Stimulated activated CD8-positive, alpha-beta memory T cell treated with anti-CD3 and anti-CD28 coated beads, Interleukin-7, amount 100 ng/mL, for 1 hour (primary cell): ENCODE measurements at places on chromosomes 4 and X.

GRCh38 chrX:19121898-19122640, at the start of gene ADGRG2:
ADGRG2 (minus strand) TSS chrX:19122468; CDS start chrX:19068834, 53,634 bp downstream.
- DNase-seq, result no peak

DNA sequence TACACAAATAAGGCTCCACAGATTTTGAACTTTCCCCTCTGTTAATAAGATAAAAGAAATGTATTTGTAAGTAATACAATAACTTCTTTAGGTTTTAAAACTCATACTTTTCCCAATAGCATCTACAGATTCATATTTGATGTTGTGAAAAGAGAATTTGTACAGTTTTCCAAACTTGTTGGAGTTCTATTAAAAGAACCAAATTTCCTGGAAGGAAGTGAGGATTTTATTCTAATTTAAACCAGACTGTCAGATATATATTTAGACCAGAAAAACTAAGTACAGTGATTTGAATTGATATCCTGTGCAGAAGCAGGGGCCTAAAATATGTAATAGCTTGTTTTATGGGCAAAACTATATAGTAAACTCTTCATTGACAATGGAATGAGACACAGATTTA, 53.7 kb downstream of the NAA11 start:
- no peak for DNase-seq

DNA sequence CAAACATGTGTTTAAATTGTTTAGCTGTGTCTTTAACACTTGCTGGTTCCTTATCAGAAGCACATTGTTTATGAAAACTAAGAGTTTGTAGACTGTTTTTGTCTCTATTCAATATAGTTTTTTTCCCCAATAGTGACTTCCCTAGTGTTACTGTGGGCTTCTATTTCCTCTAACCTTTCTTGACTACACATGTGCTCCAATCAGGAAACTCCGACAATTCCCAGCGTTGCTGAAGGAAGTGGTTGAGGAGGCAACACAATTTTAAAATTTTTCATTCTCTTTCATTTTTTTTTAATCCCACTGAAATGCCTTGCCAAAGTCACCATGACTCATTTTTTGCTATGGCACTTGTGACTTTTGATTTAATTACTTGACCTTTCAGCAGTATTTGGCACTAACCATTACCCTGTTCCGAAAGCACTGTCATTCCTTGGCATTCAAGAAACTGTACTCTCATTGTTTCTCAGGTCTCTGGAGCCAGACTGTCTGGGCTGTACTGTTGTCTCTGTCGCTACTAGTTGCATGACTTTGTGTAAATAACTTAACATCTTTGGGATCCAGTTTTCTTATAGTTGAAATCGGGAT, 67.6 kb upstream of the FREM3 start:
- DNase-seq, result no peak

DNA sequence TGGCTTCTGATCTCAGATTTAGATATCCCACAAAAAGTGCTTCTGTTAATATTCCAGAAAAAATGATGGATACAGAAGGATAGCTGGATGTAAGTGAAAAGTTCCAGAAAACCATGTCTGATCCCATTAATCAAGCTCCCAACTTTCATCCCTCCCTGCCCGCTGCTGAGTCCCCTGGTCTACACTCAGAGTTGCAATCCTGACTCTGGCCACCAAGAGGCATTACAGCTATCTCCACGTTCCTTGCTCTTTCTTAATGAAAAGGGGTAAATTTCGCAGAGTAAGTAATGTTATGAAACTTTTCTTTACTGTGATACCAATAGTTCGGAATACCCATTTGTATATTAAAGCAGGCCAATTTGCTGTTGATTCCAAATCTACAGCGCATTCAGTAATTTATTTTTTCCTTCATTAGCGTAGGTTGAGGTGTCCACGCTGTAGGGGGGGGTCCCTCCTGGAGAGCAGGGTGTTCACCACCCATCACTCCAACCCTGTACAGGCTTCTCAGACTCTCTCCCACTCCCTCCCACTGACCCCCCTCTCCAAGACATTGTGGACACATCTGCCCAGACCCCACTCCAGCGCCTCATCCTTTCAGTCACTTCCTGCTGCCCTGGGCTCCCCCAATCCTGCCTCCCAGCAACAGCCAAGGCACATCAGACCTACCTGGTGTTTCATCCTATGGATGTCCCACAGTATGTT, 55.1 kb downstream of the RAB40A start:
- no peak for DNase-seq

DNA sequence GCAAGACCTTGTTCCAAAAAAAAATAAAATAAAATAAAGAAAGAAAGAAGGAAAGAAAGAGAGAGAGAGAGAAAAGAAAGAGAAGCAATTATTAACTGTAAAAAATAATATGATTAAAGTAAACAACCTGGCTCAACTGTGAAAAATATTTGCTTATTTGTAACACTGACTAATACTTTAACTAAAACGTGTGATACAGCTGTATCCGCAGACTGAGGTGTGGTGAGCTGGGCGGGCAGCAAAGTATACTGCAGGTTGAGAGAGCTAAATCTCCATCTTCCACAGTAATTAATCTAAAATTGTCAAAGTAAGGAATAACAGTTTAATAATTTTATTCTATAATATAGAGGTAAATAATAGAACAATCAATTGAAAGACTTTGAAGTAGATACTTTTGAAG, 145.5 kb upstream of the FAM241A start:
- DNase-seq, result no peak

DNA sequence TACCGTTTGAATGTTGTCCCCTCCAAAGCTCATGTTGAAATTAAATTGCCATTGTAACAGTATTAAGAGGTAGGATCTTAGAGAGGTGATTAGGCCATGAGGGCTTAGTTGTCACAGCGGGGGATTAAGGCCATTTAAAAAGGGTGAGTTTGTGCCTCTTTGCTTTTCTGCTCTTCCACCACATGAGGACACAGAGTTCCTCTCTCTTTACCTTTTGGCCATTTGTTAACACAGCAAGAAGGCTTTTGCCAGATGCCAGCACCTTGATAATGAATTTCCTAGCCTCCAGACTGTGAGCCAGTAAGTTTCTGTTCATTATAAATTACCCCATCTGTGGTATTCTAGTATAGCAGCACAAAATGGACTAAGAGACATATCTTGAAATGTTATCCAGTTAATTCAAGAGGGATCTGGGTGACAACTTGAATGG, 7.8 kb upstream of the HERC3 start:
- no peak for DNase-seq

DNA sequence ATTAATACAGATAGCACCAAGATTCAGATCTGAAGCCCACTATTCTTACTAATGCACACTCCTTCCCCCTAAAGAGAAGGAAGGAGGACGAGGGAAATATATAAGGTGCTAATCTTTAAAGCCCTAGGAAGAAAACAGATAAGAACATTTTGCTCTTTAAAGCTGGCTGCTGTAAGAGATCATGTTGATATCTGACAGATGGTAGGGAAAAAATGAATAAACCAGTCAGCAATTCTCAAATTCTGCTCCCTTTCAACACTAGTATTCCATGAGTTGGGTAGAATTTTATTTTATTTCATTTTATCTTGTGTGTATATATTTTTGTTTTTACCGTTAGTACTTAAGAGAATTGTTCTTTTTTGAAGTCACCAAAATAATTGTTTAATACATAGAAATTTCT, 19.2 kb downstream of the OTC start:
- no peak for DNase-seq

DNA sequence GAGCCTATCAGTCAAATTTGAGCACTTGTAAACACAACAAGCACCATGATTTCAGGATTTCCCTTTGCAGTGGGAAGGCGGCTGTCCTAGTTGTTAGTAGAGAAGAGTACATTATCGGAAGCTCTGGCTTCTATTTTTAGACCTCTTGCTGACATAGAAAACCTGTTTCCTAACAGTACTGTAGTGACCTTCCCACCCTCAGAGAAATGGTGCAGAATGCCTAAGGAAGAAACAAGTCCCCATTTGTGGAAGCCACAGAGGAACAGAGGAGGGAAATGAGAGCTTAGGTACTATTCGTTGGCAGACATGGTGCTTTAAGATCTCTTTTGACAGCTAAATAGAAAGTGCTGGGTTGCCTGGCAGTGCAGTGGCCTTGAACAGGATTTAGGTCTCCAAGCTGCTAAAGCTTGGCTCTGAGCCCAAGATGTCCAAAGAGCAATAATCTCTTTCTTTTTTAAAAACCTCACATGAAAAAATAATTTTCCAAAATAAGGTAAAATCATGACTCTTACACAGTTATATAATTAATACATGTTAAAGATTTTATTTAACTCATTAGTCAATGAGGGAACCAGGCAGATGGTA, 24.9 kb downstream of the GLRA2 start:
- no peak for DNase-seq

- no peak for DNase-seq
Measured at GRCh38 chr4:82753238-82753637, 45.4 kb downstream of the SCD5 start.

- no peak for DNase-seq
Measured at GRCh38 chrX:25015486-25016360, at the start of gene ARX. ARX (minus strand) TSS chrX:25015965; CDS start chrX:25015737, 228 bp downstream.
